ENCODE measurements at places on chromosomes 5 and 9. TPM values are rescaled to one million over a fixed set of nuclear protein-coding genes. Genes with fewer than 3 reads are reported as not detected.
A peak's percentile ranks its signal among the peaks of the same experiment; 100 is the strongest.

DNA sequence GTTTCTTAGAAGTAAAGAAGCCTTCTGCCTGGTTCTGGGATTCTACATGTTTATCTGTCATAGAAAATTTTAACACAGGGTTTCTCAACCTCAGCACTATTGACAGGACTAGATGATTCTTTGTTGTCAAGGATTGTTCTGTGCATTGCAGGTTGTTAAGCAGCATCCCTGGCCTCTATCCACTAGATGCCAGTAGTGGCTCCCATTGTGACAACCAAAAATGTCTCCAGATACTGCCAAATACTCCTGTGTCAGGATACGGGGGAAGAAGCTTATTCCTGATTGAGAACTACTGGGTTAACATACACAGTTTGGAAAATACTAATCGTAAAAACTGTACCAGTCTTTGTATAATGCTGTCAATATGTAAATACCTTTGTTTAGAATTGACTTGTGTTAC lies 167.1 kb downstream of the NIPBL start:
- DNase-seq: no peak

DNA sequence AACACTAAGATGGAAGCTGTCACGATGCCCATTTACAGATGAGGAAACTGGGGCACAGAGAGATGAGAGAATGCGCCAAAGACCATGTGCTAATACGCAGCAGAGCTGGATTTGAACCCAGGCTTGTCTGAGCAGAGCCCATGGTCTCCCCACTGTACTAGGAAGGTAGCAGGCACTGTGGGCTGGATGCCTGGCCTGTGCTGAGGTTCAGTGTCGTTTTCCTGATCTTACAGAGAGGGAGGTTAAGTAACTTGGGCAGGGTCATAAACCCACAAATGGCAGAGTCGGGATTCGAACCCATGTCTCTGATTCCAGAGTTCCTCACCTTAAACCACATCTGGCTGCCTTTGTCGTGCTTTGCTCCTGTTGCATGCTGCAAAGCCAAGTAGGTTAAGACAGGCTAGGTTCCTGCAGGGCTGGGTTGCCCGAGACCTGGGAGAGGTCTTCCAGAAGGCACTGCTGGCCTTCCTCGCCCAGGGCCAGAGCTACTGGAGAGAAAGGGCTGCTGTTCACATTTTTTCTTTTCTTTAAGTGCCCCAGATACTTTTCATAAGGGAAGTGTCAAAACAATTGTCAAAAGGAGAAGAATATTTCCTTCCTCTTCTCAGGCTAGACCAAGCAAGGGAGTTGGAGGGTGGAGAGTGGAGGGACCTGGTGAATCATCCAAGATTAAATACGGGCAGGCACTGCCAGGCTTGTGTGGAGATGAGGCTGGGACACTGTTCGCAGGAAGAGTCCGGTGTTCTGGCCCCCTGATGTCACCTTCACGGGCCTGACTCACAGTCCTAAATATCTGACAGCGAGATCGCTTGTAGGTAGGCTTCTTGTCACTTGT lies 3.2 kb downstream of the NEK6 start:
- DNase-seq: no peak

DNA sequence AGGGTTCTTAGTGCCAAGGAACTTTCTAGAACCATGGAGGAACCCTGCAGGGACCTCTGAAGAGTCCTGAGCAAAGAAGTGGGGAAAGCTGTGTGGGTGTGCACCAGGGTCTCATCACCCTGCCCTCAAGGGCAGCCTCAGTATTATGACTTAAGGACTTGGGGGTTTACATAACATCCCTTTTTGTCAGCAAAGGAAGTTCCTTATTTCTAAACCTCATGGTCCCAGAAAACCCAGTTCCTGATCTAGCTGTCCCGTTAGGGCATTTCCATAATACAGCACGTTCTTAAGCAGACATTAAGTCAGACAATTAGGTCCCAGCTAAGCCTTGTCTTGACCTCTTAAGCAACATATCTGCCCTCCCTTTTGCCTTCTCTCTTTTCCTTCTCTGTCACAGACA lies 57.3 kb downstream of the DAPK1 start:
- DNase-seq: no peak

DNA sequence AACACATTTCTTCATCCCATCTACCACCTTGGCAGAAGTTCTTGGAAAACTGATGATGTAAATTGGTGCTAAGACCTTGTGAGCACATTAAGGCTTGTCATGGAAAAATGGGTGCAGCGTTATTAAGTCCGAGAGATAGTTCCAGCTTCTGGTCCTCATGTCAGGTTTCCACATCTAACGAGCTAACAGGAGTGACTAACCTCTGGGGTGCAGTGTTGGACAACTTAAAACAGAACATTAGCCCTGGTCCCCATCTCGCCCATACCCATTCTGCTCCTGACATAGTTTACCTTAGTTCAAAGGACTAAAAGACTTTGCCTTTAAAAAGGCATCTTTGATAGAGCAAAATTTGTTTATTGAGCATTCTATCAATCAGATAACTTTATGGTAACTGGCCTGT lies 128.0 kb downstream of the SLC1A3 start:
- DNase-seq: peak; percentile 32

DNA sequence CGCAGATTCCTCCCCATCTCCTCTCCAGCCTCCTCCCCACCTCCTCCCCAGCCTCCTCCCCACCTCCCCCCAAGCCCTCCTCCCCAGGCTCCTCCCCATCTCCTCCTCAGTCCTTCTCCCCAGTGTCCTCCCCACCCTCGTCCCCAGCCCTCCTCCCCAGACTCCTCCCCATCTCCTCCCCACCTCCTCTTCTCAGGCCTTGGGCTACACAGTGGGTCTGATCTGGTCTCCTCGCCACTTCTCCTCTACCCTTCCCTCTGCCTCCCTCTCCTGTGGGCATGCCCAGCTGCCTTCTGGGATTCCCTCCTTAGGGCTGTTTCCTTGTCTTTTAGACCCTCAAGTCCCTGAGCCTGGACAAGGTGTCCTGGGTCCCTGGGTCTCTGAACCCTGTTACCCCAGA lies 28.3 kb downstream of the CXXC5 start:
- no peak for DNase-seq

- no peak for DNase-seq
These were observed 1.9 kb downstream of the RCL1 start for GRCh38 chr9:4794691-4795090.

- DNase-seq: no peak
These were observed 36.1 kb upstream of the MYOT start for GRCh38 chr5:137831526-137831925.

GRCh38 chr9:37800631-37801286 lies at the start of gene DCAF10:
DCAF10 (plus strand) TSS chr9:37800797; CDS start chr9:37800867, 70 bp downstream.
- peak; percentile 87 for DNase-seq

- no peak for DNase-seq
These were observed 16.2 kb downstream of the GADD45G start for GRCh38 chr9:89621031-89621430.

Gene FLT4
- 6.1 TPM for polyA plus RNA-seq

Gene SV2C
- not detected for polyA plus RNA-seq

Gene ORM2
- 1.0 TPM for polyA plus RNA-seq

All from muscle of arm (tissue), 14 donors.